Activated CD4-positive, alpha-beta T cell treated with anti-CD3 and anti-CD28 coated beads, Interleukin-2, amount 10 ng/mL, durations not matched to agents 7 days and 5 days (primary cell): ENCODE measurements at places on chromosomes 4 and X.

DNA sequence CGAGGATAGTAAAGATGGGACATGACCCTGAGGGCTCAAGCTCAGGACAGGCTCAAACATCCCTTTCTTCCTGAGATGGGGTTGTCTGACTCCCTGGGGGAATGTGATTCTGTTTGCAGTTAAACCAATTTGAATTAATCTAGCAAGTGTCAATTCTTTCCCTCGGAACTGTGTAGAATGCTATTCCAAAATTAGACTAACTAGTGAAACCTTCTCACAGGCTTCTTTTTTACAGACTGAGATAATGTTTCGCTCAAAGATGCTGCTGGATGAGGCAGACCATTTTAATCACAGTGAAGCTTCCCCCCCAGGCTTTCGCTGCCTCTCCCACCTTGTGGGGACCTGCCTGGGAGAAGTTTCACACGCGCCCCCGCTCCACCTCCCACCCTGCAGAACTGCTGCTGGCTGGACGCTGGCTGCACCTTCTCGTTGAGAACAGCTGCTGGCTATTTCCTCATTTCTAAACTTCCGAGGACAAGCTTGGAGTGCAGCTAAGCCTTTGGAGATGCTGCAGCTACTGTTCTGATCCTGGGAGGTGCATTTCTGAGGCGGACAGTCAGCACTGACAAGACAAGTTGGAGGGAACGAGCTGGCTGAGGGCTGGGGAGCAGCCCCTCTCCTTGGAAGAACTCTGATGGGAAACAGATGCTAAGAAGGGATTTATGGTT lies 297.8 kb downstream of the RAPGEF2 start:
- DNase-seq = no peak

GRCh38 chr4:152719801-152720556 lies 40.2 kb upstream of the TMEM154 start:
- no peak for DNase-seq

DNA sequence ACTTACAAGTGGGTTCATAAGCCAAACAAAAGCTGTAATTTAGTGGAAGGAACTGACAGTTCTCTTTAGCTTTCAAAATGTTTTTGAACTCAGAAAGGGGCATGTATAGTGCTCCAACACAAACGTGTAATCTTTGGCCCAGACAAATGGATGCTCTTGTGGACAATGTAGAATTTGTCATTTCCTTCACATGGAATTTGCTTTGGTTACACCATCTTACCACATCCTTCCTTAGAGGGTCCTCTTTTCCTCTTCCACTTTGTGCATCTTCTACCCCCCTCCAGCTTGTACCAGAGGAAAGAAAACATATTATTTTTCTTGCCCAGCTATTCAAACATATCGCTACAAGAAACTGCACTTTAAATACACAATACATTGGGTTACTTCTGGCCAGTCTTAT lies 42.4 kb downstream of the MEPE start:
- no peak for DNase-seq

- DNase-seq = no peak
Observed at GRCh38 chr4:168218645-168219044, 99.9 kb downstream of the DDX60 start.

DNA sequence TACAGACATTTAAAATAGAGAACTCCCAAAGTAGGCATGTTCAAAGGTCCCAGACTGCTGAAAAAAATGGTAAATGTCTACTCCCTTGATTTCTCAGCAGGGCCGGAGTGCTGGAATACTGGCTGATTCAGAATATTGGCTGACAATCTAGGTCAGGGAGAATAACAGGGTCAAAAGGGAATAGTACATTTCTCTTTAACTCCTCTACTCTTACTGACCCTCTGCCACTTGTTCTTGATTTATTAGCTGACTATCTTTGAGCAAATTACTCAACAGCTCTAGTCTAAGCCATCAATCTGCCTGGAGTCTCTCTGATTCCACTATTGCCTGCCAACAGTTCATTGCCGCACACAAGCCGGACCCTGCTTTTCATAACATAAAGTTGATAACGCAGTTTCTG lies 19.7 kb upstream of the NWD2 start:
- no peak for DNase-seq

DNA sequence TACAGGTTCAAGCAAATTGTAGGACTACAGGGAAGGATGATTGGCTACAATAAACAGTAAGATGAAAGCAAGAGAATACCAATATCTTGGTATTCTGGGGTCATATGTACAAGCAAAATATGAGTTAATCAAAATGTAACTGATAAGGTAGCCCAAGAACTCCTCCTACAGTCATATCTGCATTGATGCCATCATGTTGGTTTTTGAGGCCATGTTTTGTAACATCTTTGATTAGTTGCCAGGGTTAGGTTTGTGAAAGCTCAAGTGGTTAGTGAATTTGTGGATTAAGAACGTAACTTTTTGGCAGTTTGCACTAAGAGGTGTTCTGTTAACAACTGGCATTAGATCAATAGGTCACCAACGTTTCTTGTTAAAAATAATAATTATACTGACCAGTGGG lies 59.6 kb downstream of the USP9X start:
- DNase-seq = no peak
